Brain (organoid and tissue), 16 donors: ENCODE measurements at places on chromosomes 2 and 18. TPM values are rescaled to one million over a fixed set of nuclear protein-coding genes. Genes with fewer than 3 reads are reported as not detected.
A peak's percentile ranks its signal among the peaks of the same experiment; 100 is the strongest.

DNA sequence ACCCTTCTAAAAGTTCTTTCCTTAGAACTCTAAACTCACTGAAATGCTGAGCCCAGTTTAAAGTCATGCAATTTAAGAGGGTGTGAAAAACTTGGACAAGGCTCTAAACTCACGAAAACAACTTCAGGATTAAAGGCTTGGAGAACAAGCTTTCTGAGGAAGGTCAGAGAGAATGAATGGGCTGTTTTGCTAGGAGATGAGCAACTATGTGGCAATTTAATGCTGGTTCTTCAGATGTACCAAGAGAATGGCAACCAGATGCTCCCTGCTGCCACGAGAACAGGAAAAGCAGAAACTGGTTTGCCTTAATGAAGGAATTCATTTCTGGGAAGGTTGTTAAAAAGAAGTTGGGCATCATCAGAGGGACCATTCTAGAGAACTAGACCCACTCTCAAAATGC lies 77.8 kb upstream of the PMAIP1 start:
- no peak for DNase-seq

DNA sequence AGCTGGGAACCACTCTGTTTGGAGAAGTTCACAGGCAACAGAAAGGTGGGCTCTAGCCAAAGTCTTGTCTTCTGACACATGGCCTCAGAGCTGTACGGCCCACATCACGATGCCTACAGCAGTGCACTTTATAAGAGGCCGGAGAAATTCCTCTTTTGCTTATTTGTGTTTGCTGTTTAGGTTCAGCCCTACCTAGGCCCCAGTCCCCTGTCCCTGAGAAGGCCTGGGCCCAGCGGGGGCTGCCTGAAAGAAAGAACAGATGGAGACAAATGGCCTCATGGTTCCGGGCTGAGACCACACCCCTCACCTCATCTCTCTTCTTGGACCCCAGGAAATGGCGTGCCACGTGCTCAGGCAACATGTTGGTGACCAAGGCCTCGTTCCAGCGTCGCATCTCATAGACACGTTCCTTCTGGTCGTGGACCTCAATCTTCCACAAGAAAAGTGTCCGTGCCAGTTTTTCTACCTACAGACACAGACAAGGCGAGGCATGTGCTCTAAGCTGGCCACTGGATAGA lies 30.9 kb downstream of the CENPO start:
- no peak for DNase-seq

- DNase-seq: no peak
Observed at GRCh38 chr2:187593697-187594096, 39.5 kb upstream of the TFPI start.

DNA sequence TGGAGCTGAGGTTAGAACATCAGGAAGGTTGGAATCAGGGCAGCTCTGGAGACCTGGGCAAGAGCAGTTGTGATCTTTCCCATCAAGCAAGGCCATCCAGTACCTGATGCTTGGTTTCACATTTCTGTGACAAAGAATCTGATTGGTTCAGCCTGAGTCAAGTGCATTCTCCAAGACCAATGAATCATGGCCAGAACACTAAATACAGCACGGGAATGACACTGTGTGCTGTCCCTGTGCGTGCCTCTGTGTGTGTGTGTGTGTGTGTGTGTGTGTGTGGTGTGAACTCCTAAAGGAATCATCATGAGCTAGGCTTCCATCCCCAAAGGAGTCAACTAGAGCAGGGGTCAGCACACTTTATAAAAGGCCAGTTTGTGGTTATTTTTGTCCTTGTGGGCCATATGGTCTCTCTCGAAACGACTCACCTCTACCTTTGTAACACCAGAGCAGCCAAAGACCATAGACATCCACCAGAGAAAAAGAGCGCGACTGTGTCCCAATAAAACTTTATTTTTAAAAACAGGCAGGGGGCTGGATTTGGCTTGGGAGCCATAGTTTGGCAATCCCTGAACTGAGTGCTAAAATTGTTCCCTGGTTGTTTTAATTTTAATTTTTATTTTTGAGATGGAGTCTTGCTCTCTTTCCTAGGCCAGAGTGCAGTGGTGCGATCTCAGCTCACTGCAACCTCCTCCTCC lies 99.7 kb downstream of the INHBB start:
- no peak for DNase-seq

DNA sequence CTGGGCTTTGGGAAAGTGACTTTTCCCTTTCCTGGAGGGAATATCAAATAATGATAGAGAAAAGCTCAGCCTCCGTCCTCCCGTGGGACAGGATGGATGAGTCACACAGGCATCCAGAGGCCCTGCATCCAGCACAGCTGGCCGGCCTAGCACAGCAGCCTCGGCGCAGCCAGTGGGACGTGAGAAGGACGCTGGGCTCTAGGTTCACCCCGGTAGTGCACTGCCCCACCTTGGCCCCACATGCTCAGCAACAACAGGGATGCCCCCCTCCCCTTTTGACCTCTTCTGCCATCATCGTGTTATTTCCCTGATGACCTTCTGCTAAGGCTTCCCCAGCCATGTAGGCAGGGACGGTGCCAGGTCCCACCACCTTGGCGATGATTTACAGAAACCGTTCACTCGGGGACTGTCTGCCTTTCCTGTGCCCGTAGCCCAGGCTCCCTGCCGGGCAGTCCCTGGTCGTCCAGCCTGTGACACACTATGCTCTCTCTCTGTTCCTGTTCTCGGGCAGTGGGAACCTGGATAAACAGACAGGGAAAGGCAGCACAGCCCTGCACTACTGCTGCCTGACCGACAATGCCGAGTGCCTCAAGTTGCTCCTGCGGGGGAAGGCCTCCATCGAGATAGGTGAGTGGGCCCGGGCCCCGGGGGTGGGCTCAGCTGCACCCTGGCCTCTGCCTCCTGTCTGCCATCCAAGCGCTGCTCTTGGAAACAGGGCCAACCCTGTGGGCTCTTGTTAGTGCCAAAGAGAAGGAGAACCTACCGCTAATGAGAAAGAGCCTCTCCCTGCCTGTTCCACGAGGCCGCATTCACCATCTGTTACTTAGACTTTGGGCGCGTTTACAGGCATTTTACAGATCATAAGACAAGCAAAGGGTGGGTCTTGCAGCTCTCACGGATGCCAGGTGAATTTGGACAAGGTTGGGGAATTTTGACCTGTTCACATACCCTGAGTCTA lies 44.6 kb downstream of the ITGB1BP1 start:
- peak; percentile 35 for DNase-seq

GRCh38 chr2:74553892-74554819 lies at the start of the genes DOK1 and LOXL3:
Gene DOK1 (plus strand): TSS chr2:74554720. CDS start chr2:74554755, 35 bp downstream.
Gene LOXL3 (minus strand): TSS chr2:74553942. CDS start chr2:74552634, 1,308 bp downstream.
- DNase-seq: peak; percentile 85

GRCh38 chr2:236715491-236715961 lies 145.9 kb downstream of the ACKR3 start:
- peak; percentile 63 for DNase-seq

PRSS56 gene
- polyA plus RNA-seq: not detected

ING5 gene
- 26.1 TPM for polyA plus RNA-seq

EMILIN1 gene
- 6.2 TPM for polyA plus RNA-seq

STK39 gene
- polyA plus RNA-seq: 36.1 TPM
